ENCODE measurements at places on chromosomes 2 and 18.

DNA sequence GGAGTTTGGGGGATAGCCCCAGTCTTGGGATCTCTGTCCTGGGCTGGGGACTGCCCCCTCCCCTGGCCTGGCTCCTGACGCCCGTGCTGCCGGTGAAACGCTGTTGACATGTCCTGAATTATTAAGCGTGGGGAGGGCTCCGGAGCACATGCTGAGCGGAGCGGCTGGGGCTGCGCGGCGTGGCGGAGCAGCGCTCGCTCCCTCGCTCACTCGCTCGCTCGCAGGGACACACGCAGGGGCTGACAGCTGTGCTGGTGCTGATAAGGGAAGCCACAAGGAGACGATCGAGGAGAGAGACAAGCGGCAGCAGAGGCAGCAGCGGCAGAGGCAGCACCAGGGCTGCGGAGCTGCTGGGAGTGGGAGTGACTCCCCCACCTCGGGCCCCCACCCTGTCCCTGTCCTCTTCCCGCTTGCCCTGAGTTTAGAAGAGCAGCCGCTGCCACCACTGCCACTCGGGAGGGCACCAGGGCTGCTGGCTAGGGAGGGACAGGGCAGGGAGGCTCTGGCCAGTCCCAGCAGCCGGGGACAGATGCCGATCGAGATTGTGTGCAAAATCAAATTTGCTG lies at the start of gene ASIC4:
ASIC4 (plus strand) TSS at position 287 of the 566 bp plus-strand sequence; CDS start at position 530, 243 bp downstream.
- no peak for DNase-seq

- DNase-seq = no peak
These were observed 67.5 kb upstream of the MBOAT2 start for GRCh38 chr2:9071032-9071431.

GRCh38 chr2:86066007-86066578 lies 39.6 kb downstream of the POLR1A start:
- no peak for DNase-seq

DNA sequence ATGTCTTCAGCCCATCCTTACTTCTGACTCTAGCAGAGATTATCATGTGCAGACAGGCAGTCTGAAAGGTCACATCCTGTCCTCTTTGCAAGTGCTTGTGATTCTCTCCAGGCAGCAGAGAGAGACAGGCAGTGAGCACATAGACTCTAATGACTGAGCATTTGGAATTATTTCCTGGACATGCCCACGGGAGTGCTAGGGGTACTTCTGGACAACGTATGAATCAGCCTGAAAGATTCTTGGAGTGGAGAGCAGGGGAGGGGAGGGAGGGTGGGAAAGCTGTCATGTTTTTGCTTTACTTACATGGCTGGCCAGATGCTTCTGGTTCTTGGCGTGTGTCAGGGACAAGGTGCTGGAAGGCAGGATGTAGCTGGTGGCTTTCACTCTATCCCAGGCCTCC lies 150.6 kb downstream of the RIF1 start:
- DNase-seq = no peak

- no peak for DNase-seq
These were observed 96.0 kb upstream of the MYCN start for GRCh38 chr2:15844211-15844801.

GRCh38 chr2:44778221-44778654 lies 163.3 kb upstream of the SIX3 start:
- no peak for DNase-seq

- no peak for DNase-seq
These were observed 757.8 kb downstream of the TRIB2 start for GRCh38 chr2:13474538-13474937.

DNA sequence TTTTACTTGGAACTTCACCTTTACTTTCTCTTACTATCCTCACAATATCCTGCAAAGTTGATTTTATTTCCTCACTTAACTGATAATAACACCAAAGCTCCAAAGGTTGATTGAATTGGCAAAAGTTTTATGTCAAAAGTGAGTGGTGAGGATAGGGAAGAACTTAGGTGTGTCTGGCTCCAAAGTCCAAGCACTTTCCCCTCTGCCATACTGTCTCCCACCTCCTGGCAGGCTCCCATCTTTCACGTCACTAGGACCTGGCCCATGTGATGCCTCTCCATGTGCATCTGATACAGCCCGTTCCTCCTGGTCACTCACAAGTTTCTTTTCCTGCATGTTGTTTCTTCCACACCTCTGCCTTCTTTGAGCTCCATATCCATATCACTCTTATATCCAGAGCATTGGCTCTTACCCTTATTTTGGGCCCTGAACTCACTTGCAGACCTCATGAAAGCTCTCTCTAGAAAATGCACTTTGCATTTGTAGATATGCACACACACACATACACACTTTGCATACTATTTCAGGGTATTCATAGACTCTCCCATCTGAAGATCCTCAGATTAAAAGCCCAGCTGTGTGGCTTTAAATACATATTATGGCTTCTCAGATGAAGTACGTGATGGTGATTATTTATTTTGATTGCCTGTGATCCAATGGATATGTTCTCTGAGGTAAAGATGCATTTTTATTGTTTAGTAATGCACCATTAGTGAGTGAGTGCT lies 12.3 kb downstream of the MEP1B start:
- DNase-seq = no peak

GRCh38 chr2:154408786-154409185 lies 289.7 kb upstream of the KCNJ3 start:
- no peak for DNase-seq

DNA sequence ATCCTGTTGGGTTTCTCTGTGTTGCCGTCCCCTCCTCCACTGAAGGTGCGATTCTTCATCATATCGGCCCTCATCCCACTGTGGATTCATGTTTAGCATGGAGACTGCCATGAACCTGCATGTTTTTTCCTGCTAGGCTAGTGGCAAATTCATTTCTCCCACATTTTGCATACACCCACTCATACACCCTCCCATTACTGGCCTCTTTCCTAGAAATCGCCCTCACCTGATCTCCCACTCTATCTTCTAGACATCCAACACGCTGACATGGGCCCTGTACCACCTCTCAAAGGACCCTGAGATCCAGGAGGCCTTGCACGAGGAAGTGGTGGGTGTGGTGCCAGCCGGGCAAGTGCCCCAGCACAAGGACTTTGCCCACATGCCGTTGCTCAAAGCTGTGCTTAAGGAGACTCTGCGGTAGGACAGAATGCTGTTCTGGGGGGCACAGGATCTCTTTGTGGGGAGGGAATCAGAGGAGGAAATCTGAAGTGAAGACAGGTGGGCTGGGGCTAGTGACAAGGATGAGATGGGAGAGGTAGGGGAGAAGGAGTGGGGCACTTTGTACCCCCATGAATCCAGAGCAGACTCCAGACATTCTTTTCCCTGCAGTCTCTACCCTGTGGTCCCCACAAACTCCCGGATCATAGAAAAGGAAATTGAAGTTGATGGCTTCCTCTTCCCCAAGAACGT lies 17.7 kb downstream of the PRKAG3 start:
- DNase-seq = no peak

DNA sequence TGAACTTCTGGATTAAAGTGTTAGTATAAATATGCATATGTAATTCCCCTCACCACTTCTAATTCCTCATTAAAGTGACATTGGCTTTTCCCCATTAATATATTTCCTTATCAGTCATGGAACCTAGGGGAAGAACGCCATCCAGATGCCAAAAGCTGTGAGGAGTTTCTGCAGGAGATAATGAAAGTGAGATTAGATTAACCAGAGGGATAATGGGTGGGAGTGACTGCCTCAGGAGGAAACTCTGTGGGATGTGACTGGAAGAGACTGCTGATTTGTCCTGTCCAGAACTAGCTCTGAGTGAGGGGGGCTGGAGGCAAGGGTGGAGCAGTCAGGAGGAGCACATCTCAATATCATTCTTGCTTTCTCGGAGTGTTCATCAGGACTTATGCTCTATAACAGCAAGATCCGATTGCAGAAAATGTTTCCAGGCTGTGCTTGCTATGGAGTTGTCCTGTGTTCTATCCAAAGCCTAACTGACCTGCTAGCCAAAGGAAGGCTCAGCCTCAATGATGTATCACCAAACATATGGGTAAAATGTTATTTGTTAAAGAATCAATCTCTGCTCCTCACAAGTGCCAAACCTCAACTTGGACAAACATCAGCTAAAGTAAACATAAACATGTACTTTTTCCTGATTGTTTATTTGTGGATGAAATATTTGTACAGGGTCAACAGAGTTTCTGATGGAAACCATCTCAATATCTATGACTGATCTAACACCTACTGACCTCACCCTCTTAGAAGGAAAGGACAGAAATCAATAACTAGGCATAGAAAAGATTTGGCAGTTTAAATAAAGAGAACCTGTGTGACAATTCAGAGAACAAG lies 118.5 kb downstream of the ASXL3 start:
- no peak for DNase-seq

GRCh38 chr2:131008967-131009366 lies 84.3 kb downstream of the FAM168B start:
- DNase-seq = no peak

DNA sequence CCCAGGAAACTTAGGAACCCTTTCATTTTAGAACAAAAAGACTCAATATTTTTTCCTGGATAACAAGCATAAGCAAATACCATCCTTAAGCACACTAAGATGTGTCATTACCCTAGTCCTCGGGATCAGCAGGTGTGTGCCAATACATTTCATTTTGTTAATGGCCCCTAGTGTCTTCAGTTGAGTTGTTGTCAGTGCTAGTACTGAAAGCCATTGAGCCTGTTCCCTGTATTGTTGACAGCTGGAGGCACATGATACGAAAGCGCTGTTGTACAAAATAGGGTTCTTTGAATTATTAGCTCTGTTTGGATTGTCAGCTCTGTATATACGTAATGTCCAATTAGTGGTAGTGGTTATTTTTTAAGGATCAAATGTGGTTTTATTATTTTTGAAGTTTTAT lies 29.5 kb downstream of the VAPA start:
- no peak for DNase-seq

DNA sequence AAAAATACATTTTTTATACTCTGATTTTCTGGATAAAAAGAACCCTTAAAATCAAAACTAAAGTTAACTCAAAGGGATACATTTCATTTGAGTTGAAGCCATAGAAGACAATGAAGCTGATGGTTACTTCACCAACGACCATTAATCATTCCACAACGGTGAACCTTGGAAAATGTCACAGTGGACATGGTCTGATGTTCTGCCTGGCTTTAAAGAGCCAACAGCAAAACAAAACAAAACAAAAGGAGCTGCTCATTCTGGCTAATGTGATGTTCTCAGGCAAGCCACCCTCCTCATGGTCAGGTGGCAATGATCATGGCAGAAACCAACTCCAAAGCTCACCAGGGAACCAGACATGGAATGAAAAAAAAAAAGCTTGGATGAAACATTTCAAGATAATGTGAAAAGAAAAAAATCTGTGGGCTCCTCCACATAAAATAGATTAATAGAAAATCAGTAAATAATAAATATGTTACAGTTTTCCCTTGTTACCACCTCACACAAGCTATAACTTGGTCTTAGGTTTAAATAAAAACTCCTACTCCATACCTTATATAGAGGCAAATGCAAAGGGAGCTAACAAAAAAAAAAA lies 90.1 kb upstream of the SERTAD2 start:
- DNase-seq = no peak

DNA sequence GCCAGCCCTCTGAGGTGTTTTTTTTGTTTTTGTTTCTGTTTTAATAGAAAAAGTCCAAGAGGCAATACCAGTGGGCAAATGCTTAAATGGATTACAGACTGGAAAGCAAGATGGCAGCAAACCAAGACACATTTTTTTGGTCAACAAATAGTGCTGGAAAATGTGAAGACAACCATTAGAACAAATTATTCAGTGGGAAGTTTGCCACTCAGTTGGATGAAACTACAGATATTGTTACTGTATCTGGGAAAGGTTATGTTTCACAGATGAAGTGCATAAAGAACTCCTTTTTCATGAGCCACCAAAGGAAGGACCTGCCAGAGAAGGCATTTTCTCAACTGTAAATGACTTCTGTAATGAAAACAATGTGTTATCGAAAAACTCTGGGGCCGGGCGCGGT lies 93.0 kb upstream of the ODC1 start:
- no peak for DNase-seq

DNA sequence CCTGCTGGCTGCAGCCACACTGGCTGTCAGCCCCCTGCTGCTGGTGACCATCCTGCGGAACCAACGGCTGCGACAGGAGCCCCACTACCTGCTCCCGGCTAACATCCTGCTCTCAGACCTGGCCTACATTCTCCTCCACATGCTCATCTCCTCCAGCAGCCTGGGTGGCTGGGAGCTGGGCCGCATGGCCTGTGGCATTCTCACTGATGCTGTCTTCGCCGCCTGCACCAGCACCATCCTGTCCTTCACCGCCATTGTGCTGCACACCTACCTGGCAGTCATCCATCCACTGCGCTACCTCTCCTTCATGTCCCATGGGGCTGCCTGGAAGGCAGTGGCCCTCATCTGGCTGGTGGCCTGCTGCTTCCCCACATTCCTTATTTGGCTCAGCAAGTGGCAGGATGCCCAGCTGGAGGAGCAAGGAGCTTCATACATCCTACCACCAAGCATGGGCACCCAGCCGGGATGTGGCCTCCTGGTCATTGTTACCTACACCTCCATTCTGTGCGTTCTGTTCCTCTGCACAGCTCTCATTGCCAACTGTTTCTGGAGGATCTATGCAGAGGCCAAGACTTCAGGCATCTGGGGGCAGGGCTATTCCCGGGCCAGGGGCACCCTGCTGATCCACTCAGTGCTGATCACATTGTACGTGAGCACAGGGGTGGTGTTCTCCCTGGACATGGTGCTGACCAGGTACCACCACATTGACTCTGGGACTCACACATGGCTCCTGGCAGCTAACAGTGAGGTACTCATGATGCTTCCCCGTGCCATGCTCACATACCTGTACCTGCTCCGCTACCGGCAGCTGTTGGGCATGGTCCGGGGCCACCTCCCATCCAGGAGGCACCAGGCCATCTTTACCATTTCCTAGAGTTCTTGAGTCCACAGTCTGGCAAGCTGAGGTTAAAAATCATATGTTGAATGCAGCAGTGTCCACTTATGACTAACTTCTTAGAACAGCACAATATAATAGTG lies 741 bp downstream of the GPR148 start:
- no peak for DNase-seq

DNA sequence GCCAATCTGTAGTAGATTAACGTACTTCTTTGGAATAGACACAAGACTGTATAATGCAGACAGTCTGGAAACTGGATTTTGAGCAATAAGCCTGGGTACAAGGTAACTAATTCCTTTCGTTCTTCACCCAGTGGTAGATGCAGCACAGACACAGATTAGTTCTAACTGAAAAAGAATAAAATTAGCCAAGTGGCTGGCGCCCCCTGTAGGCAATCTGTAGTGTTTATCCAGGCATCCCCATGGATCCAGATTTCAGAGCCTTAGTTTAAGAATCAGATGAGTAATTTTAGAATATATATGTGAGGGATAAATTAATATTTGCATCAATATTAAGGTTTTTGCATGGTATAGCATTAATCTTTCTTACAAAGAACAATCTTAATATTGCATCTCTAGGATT lies 563.9 kb downstream of the DCC start:
- no peak for DNase-seq

DNA sequence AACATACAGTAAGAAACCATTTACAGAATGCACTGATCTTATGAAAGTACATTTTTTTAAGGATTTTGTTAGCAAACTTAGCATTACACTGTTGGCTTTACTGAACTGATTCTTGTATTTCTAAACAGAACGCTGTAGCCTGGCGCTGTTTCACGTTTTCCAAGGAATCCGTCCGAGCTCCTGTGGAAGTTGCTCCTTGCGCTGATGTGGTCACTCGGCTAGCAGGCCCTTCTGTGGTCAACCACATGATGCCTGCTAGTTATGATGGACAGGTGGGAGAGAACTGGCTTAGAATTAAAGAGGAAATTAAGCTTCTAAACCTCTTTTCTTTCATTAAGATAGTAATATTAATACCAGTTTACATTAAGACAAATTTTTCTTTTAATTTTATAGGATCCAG lies 76.8 kb downstream of the CEP192 start:
- DNase-seq = no peak

GRCh38 chr2:3840611-3841155 lies 137.3 kb downstream of the DCDC2C start:
- DNase-seq = no peak
